Renal cortical epithelial cell (primary cell): ENCODE measurements at places on chromosomes 1 and 21.

GRCh38 chr21:35086357-35086756 is 37.3 kb upstream of the RUNX1 start:
- DNase-seq = peak; percentile 62

DNA sequence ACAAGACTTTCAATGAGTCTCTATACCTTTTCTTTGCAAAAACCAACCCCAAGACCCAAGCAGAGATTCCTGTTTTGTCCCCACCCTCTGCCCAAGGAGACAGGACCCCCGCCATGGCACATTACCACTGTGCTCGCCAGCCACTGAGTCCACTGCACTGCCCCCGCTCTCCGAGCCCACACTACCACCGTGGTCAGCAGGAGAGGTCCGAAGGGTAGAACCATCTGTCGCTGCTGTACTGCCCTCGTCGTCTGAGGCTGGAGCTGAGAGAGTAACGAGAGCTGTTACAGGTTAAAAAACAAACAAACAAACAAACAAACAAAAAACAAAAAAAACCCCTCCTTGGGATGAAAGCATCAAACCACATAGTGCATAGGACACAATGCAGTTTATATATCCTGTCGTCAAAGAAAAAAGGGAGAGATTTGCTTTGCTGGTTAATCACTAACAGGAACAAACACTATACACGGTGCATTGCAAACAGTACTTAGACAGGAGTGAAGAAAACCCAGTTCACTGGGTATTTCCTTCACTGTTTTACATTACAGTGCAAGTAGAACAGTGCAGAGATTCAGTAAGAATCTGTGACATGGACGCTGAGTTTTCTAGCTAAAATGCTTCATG is 71.0 kb downstream of the UBR4 start:
- no peak for DNase-seq

DNA sequence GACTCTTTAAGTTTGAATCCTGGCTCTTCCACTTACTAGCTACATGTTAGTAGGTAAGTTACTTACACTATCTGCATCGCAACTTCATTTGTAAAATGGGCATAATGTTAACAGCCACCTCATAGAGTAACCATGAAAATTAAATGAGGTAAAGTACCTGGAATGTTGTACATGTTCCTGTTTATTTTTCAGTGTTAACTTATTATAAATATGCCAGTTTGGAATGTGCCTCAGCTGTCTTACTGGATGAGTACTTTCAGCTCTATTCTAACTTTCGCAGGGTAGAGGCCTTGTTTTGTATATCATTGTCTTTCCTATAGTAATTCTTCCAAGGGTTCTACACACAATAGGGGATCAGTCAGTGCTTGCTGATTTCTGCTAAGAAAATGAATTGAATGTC is 167.4 kb downstream of the DUSP10 start:
- no peak for DNase-seq

GRCh38 chr1:74712881-74713280 is 20.0 kb downstream of the CRYZ start:
- DNase-seq = no peak

DNA sequence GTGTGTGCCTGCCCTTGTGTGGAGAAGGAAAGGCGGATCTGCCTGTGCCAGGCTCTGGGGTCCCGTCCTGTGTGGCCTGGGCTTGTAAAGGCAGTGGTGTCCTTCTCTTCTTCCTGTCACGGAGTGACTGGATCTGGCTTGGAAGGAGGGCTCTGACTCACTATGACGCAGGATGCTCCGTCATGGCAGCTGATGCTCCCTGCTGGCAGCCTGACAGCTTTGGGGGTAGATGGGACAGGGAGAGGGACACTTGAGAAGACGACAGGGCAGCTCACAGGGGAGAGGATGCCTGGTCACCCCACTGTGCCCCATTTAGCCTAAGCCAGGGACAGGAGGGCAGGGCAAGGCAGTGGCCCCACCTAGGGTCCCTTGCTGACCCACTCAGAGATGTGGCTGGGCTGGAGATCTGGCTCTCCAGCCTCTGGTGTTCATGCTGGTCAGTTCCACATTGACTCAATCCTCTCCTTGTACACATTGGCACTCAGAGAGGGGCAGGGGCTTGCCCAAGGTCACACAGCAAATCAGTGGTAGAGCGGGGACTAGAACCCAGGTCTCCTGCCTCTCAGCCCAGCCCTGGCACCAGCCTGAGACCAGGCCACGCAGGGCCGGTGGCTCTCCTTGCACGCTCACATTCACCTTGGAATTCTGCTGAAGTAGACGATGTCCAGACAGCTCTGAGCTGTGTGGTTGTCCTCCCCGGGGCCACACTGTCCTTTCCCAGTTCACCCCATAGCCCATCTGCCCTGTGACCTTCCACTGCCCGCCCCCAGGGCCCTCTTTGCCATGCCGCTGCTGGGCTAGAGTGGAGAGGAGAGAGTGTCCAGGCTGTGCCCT is 2.8 kb upstream of the FAM131C start:
- DNase-seq = peak; percentile 85

GRCh38 chr1:6075748-6076147 is 30.1 kb downstream of the KCNAB2 start:
- no peak for DNase-seq

- no peak for DNase-seq
These were observed 60.5 kb downstream of the SPATA46 start for GRCh38 chr1:162316187-162316586.

DNA sequence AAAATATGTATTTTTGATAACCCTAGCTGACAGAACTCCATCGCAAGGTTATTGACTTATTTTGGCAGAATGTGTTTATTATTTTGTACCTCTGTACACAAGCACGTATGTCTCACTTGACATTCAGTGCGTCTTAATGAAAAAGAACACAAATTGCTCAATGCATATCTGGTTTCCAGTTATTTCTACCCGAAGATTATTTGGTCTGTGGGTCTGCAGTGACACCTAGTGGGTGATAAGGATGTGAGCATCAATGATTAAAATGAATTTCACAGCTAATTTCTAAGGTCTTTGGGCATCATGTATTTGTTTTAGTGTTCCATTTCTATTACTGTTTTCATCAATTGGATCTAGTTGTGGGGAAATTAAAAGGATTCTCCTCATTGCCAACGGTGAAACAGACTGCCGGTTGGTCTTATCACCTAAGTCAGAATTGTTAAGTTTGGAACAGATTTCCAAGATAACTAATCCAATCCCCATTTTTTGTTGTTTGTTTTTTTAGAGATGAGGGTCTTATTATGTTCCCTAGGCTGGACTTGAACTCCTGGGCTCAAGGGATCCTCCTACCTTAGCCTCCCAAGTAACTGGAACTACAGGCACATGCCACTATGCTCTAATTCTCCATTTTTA is 13.9 kb downstream of the DDX20 start:
- peak; percentile 77 for DNase-seq

DNA sequence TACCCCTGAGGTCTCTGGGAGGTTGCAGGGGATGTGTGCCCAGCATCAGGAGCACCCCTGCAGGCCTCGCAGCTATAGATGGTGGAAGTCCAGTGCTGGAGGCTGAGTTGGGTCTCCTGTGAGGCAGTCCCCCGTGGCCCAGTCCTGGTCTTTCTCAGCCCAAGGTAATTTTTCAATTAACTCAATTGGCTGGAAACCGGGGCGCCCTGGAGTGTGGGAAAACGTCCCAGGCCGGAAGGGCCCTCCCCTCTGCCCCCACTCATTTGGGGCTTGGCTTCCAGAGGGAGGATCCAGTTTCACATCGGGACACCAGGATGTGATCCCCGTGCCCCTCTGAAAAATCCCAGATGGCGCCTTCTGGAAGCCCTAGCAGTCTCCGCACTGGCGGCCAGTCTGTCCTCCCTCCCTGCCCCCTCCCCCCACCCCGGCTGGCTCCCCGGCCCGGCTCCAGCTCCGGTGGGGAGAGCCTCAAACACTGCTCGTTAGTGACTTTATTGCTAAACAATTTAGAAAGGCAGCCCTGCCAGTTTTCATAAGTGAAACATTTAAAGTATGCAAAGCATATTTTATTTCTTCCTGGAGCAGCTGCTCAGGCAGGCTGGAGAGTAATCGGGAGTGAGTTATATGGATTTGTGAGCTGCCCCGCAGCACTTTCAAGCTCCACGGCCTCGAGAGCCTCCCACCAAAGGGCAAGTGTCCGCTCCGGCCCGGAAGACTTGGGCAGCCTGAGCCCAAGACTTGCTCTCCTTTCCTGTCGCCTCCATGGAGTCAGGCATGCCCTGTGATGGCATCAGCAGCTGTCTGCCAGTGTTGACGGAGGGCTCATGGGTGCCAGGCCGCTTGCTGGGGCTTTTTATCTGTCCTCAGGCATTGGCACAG is 208.2 kb upstream of the TMEM51 start:
- peak; percentile 75 for DNase-seq

DNA sequence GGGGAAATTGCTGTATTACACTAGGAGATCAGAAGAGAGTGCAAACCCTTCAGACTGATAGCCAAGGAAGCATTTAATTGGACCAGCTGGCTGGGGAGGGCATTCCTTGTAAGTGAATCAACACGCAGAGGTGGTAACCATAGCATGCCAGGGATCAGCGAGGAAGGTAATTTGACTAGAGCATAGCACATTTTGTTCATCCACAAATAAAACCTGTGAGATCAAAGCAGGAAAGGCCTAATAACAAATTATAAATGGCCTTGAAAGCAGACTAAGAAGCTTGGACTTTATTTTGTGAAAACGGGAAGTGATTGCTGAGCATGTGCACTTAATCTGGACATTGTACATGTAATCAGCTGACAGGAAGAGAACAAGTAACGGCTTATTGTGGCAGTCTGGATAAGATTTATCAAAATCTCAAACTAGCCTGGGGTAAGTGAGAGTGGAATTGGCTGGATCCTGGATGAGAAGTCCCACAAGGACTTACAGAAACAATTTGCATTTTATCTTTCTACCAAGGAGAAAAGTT is 11.7 kb upstream of the CD55 start:
- DNase-seq = peak; percentile 94

GRCh38 chr1:163213626-163214025 is 10.9 kb upstream of the RGS5 start:
- peak; percentile 57 for DNase-seq

GRCh38 chr21:15732290-15732995 is 2.7 kb downstream of the USP25 start:
- peak; percentile 81 for DNase-seq

- DNase-seq = no peak
These were observed 82.2 kb downstream of the FBXO2 start for GRCh38 chr1:11571906-11572616.

GRCh38 chr1:175471039-175471800 is 272.2 kb downstream of the TNR start:
- peak; percentile 85 for DNase-seq

DNA sequence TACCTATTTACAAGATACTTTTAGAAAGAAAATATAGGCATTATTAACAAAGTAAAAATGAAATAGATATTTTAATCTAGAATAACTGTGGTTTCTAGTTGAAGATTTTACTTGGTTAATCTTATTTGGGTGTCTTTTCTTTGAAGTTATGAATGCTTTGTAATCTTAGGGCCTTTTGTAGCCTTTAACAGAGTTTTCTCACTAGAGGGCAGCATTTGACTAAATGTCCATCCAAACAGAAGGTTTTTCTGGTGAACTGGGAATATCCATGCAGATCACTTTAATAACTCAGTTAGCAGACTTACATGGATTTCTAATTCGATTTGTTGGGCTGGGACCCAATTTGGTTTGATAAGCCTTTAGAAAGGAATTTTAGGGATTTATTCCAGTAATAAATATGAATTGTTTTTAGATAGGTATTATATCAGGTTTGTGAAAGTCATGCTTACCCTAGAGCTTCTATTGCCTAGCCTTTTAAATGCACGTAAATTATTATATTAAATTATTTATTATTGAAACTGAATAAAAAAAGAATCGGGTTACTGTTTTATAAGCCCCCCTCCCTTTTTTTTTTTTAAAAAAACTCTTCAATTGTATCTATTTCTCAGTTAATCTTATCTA is 119.7 kb downstream of the ZNF326 start:
- peak; percentile 67 for DNase-seq

DNA sequence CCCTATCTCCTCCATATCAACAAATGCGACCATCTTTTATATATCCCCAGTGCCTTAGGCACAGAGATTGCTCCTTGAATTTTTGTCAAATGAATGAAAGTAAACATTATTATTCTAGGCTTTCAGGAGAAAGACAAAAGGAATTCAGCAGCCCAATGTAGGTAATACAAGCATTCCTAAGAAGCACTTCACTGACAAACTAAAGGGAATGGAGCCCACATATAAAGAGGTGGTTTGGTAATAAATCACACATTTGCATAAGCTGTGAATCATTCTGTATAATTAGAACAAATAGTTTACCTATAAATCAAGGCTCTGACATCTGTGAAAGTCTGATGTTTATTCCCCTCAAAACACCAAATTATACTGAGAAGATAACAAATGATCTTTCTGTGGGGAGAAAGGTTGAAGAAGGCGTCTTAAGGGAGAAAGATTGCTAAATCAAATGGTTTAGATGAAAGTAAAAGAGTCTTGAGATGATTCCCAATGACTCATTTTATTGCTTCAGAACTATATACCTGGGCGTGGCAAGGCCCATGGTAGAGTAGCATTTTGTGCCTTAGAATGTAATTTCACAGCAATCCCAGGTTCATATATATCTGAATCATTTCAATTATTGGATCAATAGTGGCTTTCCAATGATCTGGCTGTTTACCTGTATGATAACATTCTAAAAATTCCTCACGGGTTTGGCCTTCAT is 558.1 kb downstream of the AGBL4 start:
- DNase-seq = peak; percentile 77

- DNase-seq = peak; percentile 7
These were observed 157.2 kb upstream of the COL11A1 start for GRCh38 chr1:103265551-103265950.

DNA sequence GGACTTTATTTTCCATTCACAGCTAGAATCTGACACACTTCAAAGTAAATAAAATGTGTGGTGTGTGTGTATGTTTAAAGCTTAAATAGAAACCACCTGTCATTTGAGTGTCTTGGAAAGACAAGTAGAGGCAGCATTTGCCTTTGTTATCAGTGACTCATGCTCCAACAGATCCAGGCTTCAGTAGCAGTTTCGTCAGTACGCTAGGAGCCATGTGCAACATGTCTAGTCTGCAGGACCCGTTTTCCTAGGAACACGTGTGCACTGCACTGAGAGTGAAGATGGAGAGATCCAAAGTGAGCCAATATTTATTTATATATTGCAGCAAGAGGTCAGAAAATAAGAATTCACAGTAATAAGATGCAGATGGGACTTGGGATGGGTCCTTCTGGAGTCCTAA is 41.8 kb downstream of the SGIP1 start:
- no peak for DNase-seq

- DNase-seq = peak; percentile 81
These were observed at the start of gene C4BPA for GRCh38 chr1:207103892-207104373. Gene C4BPA, plus strand, starts transcription at chr1:207104233. Its CDS starts 8,793 bp downstream, at chr1:207113026.

DNA sequence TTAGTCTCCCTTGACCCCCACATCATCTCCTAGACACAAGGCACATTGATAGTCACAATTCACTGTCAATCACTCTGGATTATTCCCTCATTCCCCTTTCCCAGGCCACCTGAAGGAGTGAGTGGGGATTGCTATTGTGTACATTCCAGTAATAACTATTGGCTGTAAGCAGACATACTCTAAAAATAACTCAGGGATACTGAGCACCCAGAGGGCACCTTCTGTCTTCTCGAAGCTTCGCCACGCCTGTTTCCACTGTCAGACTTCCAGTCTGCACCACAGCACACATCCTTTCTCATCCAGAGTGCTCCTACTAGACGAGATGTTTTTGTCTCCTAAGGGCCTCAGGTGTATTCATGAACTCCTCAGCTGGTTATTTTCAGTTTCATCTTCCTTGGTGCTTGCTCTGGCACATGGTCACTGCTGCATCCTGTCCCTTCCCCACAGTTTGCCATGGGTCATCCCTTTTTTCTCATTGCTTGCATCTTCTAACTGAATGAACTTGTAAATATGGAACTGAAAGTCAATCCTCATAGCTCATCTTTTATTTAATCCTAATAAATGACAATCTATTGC is 848 bp upstream of the APOBEC4 start:
- no peak for DNase-seq

- peak; percentile 57 for DNase-seq
These were observed 11.6 kb downstream of the TINAGL1 start for GRCh38 chr1:31587720-31588423.
